ENCODE measurements at places on chromosomes 13 and 19.

- DNase-seq: no peak
Measured at GRCh38 chr13:97220151-97220900, 1.8 kb upstream of the MBNL2 start.

DNA sequence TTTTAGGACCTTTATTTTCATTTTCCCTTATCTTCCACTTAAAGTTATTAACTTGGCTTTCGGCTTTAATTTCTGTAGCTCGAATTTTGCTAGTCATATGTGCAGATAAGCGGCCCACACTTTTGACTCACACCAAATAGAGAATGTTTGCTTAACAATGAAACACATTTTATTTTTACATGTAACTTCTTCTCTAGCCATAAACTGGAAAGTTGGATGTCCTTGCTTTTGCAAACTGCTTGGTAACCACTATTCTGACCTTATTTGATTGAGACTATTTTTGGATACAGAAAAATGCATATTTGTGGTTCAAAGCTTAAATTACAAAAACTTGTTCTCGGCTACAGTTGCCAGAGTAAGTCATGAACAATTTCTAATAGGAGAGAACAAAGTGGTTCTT lies 600.0 kb downstream of the KCTD12 start:
- no peak for DNase-seq

GRCh38 chr19:49554701-49555181 lies 25.6 kb downstream of the NOSIP start:
- DNase-seq: no peak

DNA sequence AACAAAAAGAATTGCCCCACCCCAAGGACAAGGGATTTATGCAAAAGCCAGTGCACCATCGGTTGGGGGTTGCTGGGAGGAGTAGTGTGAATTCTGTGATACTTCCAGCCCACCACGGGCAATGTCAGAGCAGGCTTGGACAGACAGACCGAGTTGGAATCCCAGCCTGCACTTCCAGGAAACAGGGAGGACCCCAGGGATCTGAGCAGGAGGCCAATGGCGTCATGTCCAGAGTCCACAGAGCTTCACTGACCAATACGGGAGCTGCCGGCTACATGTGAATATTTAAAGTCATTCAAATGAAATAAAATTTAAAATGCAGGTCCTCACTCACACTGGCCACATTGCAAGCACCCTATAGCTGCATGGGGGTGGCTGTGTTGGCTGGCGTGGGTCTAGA lies 10.9 kb downstream of the ZNRF4 start:
- no peak for DNase-seq

GRCh38 chr13:95153647-95154412 lies 147.4 kb downstream of the ABCC4 start:
- DNase-seq: no peak

DNA sequence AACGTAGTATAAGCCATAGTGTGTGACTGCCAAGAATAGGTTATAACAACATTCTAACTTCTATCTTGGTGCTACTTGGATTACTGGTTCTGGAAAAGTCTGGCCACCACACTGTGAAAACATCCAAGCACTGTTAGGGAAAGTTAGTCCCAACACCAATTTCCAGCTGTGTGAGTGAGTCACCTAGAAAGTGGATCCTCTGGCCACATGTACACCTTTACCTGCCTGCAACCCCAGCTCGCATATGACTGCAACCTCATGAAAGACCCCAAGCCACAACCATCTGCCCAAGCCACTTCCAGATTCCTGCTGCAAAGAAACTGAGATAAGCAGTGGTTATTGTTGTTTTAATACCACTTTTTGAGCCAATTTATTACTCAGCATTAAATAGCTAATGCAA lies 404.5 kb downstream of the KCTD12 start:
- DNase-seq: no peak

DNA sequence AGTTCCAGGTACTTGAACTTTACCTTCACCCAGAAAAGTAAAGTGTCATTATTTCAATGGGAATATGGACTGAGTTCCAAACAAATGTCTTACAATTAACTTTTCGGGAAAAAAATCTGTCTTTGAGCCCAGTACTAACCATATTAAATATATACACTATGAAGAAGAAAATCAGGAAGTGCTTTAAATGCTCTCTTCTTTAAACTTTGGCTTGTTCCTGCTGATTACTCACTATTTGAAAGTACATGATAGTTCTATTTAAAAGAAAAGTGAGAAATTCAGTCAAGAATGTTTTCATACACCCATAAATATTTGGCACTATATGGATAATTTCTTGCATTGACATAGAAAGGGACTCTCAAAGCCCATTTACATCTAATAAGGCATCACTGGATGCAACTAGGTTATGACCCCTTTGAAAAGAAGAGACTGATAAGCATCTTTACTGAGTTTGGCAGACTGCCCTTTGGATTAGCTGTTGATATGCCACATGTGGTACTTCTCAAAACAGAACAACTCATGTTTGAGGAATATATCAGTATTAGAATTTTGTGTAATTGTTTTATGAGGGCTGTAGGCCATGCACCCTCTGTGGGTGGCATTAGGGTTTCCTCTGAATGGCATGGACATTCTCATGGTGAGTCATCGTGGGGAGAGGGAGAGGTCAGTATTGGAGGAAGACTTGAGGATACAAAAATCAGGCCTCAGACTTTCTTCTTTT lies 25.0 kb upstream of the VWA8 start:
- DNase-seq: no peak

DNA sequence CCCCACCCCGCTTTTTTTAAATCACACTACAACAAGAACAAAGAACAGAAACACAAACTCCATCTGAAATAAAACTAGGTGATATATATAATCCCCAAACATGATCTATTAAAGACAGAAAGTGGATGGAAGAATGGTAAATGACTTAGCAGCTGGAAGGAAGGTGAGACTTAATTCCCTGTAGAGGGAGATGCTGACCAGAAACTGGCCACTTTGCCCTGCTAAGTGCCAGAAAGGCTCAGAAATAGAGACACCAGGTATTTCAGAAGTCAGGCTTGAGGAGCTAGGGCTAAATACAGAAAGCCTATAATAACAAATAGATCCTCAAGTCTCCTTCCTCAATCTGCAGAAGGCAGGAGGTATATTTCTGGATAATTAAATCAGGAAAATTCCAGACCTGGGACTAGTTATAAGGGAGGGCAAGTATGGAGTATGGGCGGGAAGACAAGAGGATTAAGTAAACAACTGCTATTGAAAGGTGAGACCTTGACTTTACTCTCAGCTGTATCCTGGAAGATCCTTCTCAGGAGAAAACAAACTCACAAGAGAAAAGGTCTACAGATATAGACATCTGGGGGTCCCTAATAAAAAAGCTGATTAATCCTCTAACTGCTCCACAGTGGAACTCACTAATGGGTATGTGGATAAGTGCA lies 32.2 kb downstream of the MTRF1 start:
- no peak for DNase-seq

DNA sequence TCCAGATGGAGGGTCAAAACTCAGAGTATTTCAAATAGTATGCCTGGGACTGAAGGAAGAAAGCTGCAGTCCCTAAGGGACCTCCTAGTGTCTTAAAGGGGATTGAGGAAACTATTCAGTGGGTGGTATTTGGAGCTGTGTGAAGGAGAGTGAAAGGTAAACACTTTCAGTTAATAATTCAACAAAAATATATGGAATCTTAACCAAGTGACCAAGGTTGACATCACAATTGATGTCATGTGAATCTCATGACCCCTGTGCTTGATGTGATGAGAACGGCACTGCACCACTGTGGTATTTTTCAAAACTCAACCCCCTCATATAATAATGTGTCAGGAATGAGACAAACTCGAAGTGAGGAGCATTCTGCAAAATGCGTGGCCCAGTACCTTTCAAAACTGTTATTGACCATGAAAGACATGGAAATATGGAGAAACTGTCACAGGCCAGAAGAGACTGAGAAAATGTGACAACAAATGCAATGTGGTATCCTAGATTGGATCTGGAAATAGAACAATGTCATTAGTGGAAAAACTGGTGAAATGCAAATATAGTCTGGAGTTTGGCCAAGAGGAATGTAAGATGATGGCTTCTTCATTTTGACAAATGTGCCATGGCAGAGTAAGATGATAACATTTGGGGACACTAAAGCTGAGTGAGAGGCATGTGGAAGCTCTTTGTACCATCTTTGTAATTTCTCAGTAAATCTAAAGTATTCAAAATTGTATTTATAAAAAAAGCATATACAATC lies 553.9 kb downstream of the RFC3 start:
- DNase-seq: no peak
